ENCODE measurements at places on chromosomes 5 and 9. TPM values are rescaled to one million over a fixed set of nuclear protein-coding genes. Genes with fewer than 3 reads are reported as not detected.
A peak's percentile ranks its signal among the peaks of the same experiment; 100 is the strongest.

- H3K4me1 ChIP-seq: no peaks in the 10 kb centered on the region
- H3K27me3 ChIP-seq: no peaks in the 10 kb centered on the region
Measured at GRCh38 chr5:128913551-128913950, 51.7 kb upstream of the SLC27A6 start.

- H3K4me1 ChIP-seq: no peaks in the 10 kb centered on the region
- H3K36me3 ChIP-seq: no peaks in the 10 kb centered on the region
- no peak within 1 kb of the TSS for H3K4me3 ChIP-seq
- DNase-seq: peak; percentile 89
- H3K27ac ChIP-seq: peak within 1 kb of the TSS; percentile 28
Measured at GRCh38 chr9:133163504-133164172, at the start of gene GBGT1. Gene GBGT1, minus strand, starts transcription at chr9:133163914. Its CDS starts 1,502 bp downstream, at chr9:133162412.

DNA sequence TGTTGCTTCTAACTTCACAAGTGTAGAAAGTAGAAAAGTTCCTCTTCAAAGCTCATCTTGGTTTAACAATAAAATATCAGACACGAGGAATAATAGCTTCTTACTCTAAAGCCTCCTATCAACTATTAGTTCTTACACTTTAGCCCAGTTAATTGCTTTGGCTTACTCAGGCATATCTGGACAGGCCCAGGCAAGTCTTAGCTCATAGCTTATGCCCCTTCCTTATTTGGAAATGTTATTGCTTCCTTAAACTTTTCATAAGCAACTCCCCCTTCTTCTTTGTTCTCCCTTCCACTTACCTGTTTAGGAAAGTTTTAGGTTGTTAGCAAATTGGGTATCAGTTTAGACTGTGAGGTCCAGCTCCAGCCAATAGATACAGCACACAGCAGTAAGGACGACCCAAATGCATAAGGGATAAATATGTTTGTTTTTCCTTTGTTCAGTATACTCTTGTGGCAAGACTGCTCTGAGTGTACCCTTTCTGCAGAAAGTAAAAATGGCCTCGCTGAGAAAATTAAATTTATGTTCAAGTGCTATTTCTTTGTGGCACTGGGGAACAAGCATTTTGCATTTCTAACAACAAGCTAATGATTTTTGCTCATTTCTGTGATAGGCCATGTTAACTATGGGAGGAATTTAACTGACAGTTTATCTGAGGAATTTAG is 162.1 kb downstream of the SMC2 start:
- no peaks in the 10 kb centered on the region for H3K36me3 ChIP-seq
- H3K27ac ChIP-seq: no peak overlapping the region
- H3K4me1 ChIP-seq: no peaks in the 10 kb centered on the region

GRCh38 chr5:41410737-41411136 is 99.7 kb downstream of the PLCXD3 start:
- no peak overlapping the region for H3K27ac ChIP-seq
- no peak for DNase-seq
- no peaks in the 10 kb centered on the region for H3K36me3 ChIP-seq
- no peak overlapping the region for H3K4me3 ChIP-seq
- H3K4me1 ChIP-seq: no peaks in the 10 kb centered on the region

- H3K4me1 ChIP-seq: no peaks in the 10 kb centered on the region
- no peak overlapping the region for H3K4me3 ChIP-seq
- H3K36me3 ChIP-seq: no peaks in the 10 kb centered on the region
Measured at GRCh38 chr5:126883564-126884245, 106.8 kb downstream of the LMNB1 start.

DNA sequence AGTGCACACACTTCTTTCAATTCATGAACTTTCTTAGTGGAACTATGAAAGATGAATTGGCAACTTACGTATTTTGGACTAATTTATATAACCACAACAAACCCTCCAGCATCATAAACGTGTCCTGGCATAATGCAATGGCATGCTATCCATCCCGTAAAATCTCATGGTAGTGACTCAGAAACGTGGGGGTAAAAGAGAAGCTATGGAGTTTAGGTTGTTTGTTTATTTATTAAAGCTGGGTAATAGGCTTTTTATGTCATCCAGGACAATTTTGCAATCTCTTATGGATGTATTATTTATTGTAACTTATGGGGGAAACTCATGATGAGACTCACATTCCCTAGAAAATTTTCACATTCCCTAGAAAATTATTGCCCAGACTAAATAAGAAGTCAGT is 106.3 kb downstream of the GDA start:
- no peaks in the 10 kb centered on the region for H3K4me1 ChIP-seq
- no peaks in the 10 kb centered on the region for H3K36me3 ChIP-seq
- H3K4me3 ChIP-seq: no peak overlapping the region
- no peak for DNase-seq
- H3K27ac ChIP-seq: no peak overlapping the region
- H3K27me3 ChIP-seq: no peaks in the 10 kb centered on the region

- no peaks in the 10 kb centered on the region for H3K27me3 ChIP-seq
- H3K4me1 ChIP-seq: no peaks in the 10 kb centered on the region
- no peak for DNase-seq
Measured at GRCh38 chr9:98822661-98823060, 15.2 kb downstream of the GALNT12 start.

GRCh38 chr9:9299134-9299533 is 1313.7 kb downstream of the PTPRD start:
- no peaks in the 10 kb centered on the region for H3K36me3 ChIP-seq
- no peaks in the 10 kb centered on the region for H3K4me1 ChIP-seq
- H3K27ac ChIP-seq: no peak overlapping the region
- no peak for DNase-seq

GRCh38 chr9:107127608-107128007 is 155.5 kb upstream of the RAD23B start:
- DNase-seq: no peak
- no peaks in the 10 kb centered on the region for H3K4me1 ChIP-seq
- no peak overlapping the region for H3K27ac ChIP-seq
- H3K4me3 ChIP-seq: no peak overlapping the region
- H3K27me3 ChIP-seq: no peaks in the 10 kb centered on the region

DNA sequence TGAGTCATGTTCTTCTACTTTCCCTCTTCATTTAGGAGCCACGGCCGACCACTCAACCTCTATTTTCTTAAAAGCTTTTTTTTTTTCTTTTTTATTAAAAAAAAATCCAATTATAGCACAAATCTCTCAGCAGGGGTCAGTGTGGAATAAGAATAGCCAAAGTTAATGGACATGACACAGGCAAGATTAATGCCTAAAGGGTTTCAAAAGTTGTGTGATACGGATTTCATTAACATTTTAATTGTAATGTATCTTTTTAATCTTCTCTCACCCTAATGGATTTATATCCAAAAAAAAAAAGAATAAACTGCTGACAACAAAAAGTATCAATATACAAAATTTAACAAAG is 5.4 kb downstream of the NACC2 start:
- H3K4me3 ChIP-seq: no peak overlapping the region
- DNase-seq: no peak
- H3K27ac ChIP-seq: no peak overlapping the region
- H3K27me3 ChIP-seq: no peaks in the 10 kb centered on the region
- no peaks in the 10 kb centered on the region for H3K4me1 ChIP-seq

DNA sequence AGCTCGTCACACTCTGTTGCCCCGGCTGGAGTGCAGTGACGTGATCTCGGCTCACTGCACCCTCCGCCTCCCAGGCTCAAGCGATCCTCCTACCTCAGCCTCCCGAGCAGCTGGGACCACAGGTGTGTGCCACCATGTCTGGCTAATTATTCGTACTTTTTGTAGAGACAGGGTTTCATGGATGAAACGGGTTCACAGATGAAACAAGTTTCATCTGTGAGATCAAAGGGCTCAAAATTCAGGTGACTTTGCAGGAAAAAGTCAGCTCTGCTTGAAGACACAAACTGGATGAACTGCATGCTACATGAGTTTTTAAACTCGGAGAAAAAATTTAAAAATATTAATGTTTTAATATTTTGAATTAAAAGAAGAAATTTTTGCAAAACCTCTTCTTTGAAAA is 24.5 kb downstream of the ABHD17B start:
- DNase-seq: no peak
- H3K27me3 ChIP-seq: no peaks in the 10 kb centered on the region
- no peak overlapping the region for H3K4me3 ChIP-seq
- H3K36me3 ChIP-seq: no peaks in the 10 kb centered on the region
- no peaks in the 10 kb centered on the region for H3K4me1 ChIP-seq

- H3K36me3 ChIP-seq: no peaks in the 10 kb centered on the region
- no peaks in the 10 kb centered on the region for H3K27me3 ChIP-seq
- H3K4me3 ChIP-seq: no peak overlapping the region
- H3K27ac ChIP-seq: no peak overlapping the region
- no peak for DNase-seq
- no peaks in the 10 kb centered on the region for H3K4me1 ChIP-seq
Measured at GRCh38 chr9:125821078-125821477, 73.9 kb downstream of the PBX3 start.

Gene TSSK1B
- total RNA-seq: 0.13 TPM

Gene PDCD1LG2
- 2.4 TPM for total RNA-seq
